Thyroid gland (tissue), 4 donors: ENCODE measurements at places on chromosomes 3 and 15. TPM values are rescaled to one million over a fixed set of nuclear protein-coding genes. Genes with fewer than 3 reads are reported as not detected.

- no peaks in the 10 kb centered on the region for H3K36me3 ChIP-seq
- DNase-seq: no peak
- peaks cover 23% of the 10 kb centered on the region for H3K4me1 ChIP-seq
- H3K4me3 ChIP-seq: no peak overlapping the region
- H3K27ac ChIP-seq: no peak overlapping the region
Observed at GRCh38 chr3:137766041-137766875, 2.1 kb downstream of the SOX14 start.

GRCh38 chr3:10716964-10717363 is 99.1 kb upstream of the SLC6A11 start:
- H3K27ac ChIP-seq: no peak overlapping the region
- no peaks in the 10 kb centered on the region for H3K27me3 ChIP-seq
- no peaks in the 10 kb centered on the region for H3K4me1 ChIP-seq
- DNase-seq: no peak

DNA sequence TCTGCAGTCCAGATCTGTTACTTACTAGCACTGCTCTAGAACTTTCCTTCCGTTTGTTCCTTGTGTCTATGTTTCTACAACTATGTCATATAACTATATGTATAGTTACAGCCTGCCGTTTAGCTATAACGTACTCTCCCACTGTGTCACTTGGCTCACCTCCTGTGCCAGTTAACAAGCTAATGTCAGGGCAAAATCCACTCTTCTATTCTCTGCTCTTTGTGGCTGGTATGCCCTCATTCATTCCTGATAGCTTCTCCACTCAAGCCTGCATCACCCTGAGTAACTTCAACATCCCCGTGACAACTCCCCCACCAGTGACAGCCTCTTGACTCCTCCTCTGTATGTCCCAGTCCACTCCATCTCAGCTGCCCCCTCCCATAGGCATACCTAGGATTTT is 229.2 kb downstream of the TJP1 start:
- H3K27me3 ChIP-seq: no peaks in the 10 kb centered on the region
- H3K36me3 ChIP-seq: no peaks in the 10 kb centered on the region
- no peak overlapping the region for H3K27ac ChIP-seq

DNA sequence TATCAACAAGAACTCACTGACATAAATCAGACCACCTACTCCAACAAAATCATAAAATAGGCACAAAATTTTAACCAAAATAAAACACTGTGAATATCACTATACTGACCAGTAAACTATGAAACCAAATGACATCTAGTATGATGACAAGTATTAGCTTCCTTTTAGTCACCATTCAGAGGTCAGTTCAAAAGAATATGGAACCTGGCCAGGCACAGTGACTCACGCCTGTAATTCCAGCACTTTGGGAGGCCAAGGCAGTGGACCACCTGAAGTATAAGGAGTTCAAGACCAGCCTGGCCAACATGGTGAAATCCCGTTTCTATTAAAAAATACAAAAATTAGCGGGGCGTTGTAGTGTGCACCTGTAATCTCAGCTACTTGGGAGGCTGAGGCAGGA is 65.8 kb downstream of the SMARCC1 start:
- H3K27ac ChIP-seq: no peak overlapping the region
- peaks cover 21% of the 10 kb centered on the region for H3K36me3 ChIP-seq
- no peaks in the 10 kb centered on the region for H3K27me3 ChIP-seq
- H3K4me3 ChIP-seq: no peak overlapping the region
- H3K4me1 ChIP-seq: no peaks in the 10 kb centered on the region

DNA sequence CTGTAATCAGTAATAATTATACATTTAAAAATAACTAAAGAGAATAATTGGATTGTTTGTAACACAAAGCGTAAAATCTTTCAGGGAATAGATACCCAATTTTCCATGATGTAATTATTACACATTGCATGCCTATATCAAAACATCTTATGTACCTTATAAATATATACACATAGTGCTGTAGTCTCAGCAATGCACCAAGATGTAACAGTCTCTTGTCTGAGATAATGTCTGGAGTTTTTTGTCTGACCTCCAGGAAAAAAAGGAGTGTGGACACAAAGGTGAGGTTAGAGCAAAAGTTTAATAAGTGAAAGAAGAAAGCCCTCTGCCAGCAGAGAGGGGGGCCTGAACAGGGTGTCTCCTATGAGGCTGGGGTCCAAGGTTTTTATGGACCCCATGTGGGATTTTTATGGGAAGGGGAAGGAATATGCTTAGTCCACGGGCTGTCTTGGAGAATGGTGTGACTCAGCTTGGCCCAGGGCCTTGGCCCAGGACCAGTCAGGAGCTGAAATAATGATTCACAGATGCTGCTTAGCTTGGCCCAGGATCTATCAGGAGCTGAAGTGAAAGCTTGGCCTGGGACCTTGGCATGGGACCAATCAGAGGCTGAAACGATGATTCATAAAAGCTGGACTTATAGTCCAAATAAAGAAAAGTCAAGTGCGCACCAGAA is 545.0 kb downstream of the ZPLD1 start:
- DNase-seq: peak; percentile 13
- no peaks in the 10 kb centered on the region for H3K4me1 ChIP-seq
- H3K27ac ChIP-seq: no peak overlapping the region
- H3K36me3 ChIP-seq: no peaks in the 10 kb centered on the region

DNA sequence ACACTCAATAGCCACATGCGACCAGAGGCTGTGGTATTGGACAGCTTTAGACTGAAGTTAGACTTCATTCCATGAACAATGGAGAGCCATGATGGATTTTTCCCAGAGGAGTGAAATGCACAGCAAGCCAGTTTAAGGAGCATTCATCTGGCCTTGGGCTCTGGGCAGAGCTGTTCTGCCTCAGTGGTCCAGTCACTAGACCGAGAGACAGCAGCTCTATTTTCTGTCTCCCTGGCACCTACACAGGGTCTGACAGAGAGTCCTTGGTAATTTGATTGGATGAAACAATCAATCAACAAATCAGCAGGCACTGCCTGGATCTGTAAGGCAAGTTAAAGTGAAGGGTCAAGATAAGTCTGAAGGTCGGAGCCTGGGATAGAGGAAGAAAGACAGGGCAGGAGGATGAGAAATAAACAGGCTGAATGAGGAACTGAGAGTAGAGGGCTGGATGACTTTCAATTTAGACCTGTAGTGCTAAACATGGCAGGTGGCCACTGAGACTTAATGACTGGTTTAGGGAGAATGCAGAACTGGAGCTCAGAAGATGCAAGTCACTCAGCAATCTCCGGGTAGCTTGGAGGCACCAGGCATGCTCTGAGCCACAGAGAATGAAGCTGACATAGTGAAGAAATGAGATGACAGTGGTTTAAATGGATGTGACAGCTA is 98.5 kb upstream of the SLC25A36 start:
- H3K4me1 ChIP-seq: no peaks in the 10 kb centered on the region
- H3K4me3 ChIP-seq: no peak overlapping the region
- H3K27me3 ChIP-seq: no peaks in the 10 kb centered on the region
- H3K36me3 ChIP-seq: no peaks in the 10 kb centered on the region

FETUB gene
- not detected for total RNA-seq

TRPM1 gene
- not detected for total RNA-seq

SERPINI2 gene
- total RNA-seq: not detected

PLCH1 gene
- 10.7 TPM for total RNA-seq

TMEM207 gene
- total RNA-seq: not detected

FSD2 gene
- 1.6 TPM for total RNA-seq

TM6SF1 gene
- 11.6 TPM for total RNA-seq

CHRNA3 gene
- total RNA-seq: not detected

MUC20 gene
- 12.9 TPM for total RNA-seq

ZDHHC23 gene
- 31.1 TPM for total RNA-seq

NTRK3 gene
- 3.2 TPM for total RNA-seq
